Fibroblast of skin of back (primary cell): ENCODE measurements at places on chromosomes 11 and 22.

GRCh38 chr22:33299245-33299956, 241.2 kb upstream of the SYN3 start:
- no peak for DNase-seq

DNA sequence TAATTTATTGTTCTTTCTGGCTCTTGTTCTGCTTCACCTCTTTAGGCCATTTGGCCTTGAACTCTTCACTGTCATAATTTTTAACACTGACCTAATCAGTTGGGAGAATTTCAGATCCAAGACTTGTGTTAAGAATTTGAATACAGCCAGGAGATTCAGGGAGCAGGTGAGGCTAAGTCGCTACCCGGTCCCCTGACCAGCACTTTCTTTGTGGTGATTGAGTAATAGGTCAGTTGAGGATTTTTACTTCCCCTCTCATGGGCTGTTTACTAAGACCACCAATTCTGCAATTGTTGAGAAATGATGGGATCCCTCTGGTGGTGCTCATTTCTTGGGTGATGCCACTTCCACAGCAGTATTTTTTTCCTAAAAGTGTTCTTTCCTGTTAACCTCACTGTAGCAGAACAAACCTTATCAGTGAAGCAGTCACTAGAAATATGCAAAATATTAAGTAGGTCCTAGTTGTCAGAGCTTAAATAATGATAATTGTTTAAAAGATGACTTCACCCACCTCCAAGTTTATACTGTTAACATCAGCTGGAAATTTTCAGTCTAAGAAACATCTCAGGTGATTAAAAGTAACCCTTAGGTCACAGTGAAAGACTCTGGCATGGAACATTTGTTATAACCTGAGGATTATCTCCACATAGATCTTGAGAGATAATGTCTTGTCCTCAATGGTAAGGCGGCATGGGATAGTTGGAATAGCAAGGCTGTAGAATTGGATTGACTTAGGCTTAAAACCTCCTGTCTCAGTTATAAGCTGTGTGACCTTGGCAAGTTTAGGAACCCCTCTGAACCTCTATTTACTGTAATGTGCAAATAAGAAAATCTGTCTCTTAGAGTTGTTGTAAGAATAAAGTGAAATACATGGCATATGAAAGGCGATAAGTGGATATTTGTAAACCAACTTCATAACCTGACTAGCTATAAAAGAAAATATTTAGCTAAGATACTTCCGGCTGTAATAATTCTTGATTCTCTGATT, 41.3 kb downstream of the POLD3 start:
- no peak for DNase-seq

DNA sequence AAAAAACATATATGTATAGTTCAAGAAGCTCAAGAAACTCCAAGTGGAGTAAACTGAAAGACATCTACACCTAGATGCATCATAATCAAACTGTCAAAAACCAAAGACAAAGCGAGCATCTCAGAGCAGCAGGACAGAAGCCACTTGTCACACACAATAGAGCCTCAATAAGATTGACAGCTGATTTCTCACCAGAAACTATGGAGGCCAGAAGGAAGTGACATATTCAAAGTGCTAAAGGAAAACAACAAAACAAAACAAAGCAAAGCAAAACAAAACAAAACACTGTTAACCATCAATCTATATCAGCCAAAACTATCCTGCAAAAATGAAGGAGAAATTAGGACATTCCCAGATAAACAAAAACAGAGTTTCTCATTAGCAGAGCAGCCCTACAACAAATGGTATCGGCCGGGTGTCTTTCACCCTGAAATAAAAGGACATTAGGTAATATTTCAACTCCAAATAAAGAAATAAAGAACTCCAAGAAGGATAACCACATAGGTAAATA, 65.8 kb upstream of the SEPTIN5 start:
- no peak for DNase-seq

DNA sequence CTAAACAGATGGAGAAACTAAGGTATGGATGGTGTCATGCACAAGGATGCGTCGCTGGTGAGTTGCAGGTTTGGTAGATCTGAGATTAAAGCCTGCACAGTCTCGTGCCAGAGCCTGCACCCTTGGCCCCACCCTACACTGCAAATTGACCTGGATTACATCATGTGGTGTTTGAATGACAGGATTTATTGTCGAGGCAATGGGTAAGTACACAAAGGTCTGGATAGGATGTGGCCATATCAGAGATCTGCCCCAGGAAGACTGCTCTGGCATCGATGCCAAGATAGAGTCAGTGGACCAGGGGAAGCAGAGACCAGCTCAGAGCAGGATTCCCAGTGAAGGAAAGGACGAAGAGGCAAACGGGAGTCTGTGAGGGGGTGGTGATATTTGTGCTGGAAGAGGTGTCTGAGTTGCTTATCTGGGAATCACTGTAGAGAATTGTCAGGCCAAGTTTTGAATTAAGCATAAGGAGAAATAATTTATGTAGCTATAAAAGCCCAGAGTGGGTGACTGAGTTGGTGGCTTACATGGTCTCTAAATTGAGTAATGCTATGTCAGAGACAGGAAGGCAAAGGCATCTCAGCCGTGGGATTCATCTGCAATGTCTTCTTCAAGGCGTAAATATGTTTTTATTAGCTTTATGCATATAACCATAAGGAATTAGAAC, 499.6 kb upstream of the B3GAT1 start:
- DNase-seq = no peak

GRCh38 chr22:22400964-22401363, 107.6 kb downstream of the ZNF280B start:
- no peak for DNase-seq

- no peak for DNase-seq
Measured at GRCh38 chr11:19832086-19832750, 119.6 kb downstream of the NAV2 start.

DNA sequence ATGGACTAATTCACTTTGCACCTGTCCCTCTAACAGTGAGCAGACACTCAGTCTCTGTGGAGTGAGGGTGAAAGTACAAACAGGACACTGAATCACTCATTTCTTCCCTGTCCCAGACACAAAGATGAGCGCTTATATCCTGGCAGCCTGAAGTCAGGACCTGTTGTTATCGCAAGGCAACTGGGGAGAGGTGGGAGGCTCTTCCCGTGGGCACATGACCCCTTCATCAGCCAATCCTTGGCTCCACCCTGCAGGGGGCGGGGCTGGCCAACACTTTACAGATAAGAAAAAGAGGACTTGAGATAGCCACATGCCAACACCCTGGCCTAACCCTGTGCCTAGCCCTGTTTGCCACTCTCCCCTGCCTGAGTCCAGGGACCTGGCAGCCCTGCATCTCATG, 29.5 kb upstream of the TESMIN start:
- DNase-seq = no peak

DNA sequence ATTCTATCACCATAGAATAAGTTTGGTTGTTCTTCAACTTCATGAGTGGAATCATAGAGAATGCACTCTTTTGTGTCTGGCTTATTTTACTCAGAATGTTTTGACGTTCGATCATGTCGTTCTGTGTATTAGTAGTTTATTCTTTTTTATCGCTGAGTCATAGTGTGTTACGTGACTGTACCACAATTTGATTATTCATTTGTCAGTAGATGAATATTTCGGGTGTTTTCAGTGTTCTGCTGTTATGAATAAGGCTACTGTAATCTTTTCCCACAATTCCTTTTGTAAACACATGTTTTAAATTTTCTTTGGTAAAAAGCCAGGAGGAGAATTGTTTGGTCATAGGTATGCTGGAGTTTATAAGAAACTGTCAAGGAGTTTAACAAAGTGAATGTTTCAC, 279.9 kb upstream of the B3GAT1 start:
- DNase-seq = peak; percentile 57

DNA sequence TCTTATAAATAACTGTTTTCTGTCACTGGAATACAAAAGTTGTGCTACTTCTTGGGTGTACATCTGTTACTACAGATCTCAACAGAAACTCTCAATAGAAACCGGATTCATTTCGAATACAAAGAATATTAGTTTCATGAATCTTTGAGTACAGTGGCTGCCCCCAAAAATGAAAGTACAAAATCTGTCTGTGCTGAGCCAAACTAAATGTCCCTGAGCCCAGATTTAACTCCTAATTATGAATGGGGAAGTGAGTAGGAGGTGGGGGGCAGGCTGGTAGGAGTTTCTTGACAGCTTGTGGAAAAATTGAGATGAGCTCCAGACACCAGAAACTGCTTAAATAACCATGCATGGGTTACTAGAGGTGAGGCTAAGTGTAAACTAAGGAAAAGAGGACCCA, 41.6 kb downstream of the PITPNB start:
- no peak for DNase-seq

GRCh38 chr11:116740741-116741140, 32.0 kb downstream of the BUD13 start:
- no peak for DNase-seq

DNA sequence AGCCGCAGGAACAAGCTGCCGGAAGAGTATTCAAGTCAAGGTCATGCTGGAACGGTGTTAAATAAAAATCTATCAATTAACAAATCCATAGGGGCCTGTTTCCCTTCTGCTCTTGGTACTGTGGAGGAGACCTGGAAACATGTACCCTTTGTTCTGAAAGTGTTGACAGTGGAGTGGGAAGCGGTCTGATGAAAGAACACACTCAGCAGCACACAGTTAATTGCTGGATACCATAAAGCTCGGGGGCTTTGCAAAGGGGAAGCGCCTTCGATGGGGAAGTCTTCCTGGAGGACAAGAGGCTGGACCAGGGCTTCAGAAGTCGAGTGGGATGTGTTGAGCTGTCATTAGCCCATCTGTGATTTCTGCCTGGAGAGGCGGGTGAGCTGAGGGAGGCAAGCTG, 112.5 kb upstream of the CLPB start:
- DNase-seq = no peak

GRCh38 chr22:50112151-50113118, 22.6 kb downstream of the MOV10L1 start:
- peak; percentile 83 for DNase-seq

DNA sequence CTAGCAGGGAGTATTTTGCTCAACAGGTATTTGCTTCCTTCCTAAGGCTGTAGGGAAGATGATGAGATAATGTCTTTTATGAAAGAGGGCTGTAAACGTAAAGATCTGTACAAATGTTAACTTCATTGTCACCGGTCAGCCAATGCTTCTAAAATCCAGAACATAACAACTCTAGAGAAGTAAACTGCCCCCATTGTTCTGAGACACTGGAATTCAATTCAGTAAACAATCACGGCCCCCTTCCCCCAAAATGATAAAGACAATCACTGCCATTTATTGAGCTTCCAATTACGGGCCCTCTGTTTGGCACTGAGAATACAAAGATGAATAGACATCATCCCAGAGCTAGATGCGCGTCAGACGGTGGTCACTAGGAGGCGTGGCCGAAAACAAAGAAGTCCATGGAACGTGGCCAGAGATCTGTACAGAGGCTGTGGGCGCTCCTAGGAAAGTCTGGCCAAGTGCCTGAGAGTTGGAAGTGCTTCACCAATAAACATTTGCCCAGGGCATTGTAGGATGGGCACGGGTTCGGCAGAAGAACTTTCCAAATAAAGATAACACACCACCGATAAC, 576 bp downstream of the TMEM258 start:
- DNase-seq = peak; percentile 87

DNA sequence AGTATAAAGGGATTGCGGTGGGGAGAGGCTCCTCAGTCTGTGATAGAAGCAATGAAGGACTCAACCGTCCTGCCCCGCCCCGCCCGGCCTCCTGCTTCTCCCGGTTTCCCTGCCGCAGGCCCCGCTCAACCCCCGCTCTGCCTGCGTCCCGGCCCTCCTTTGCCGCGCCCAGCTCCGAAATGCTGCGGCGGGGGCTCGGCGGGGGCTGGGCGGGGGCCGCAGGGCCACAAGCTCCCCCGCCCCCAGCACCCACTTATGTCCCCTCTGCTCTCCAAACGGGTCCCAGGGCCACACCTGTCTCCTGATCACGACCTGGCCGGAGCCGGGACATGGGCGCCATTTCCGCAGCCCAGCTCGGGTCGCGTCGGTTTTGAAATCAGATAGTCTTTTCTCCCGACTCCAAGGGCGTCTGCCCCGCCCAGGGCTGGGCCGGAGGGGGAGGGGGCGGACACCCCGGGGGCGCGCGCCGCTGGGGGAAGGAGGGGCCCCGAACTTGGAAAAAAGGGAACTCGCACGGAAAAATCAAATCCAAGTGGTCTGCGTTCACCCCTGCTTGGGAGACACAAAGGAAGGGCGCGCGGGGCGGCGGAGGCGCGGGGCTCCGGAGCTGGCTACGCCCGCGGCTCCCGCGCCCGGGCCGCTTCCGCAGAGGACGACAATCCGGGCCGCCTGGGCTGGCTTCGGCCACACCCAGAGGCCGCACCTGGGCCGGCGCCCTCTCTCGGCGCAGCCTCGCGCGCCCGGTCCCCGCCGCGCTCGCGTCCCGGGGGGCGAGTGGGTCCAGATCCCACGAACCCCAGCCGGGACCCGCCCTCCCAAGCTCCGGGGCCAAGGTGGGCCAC, 70.6 kb upstream of the EP300 start:
- DNase-seq = peak; percentile 64

DNA sequence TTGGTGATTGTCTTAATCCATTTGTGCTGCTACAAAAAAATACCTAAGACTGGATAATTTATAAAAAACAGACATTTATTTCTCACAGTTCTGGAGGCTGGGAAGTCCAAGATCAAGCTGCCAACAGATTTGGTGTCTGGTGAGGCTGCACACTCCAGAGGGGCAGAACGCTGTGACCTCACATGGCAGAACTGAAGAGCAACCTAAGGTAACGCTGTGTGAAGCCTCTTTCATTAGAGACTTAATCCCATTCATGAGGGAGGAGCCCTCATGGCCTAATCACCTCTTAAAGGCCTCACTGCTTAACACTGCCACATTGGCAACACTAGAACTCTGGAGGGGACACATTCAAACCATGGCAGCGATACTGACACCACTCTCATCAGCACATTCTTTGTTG, 42.7 kb upstream of the BIRC3 start:
- DNase-seq = no peak

DNA sequence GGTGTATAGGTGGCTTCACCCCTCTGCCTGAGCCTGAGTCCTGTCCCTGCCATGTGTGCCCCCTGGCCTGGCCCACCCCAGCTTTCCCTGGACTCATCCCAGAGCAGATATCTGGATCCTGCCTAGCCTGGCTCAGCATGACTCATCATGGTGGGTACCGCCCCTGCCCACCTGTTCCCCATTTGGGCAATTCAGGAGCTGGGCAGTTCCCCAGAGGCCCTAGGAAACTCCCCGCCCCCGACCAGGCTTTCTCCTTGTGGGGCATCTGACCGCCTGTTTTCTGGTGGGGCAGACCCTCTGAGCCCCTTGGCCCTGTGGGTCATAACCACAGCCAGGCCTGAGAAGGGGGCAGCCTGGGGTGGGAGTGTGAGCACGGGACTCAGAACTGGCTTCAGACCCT, 4.4 kb downstream of the TSPO start:
- no peak for DNase-seq

DNA sequence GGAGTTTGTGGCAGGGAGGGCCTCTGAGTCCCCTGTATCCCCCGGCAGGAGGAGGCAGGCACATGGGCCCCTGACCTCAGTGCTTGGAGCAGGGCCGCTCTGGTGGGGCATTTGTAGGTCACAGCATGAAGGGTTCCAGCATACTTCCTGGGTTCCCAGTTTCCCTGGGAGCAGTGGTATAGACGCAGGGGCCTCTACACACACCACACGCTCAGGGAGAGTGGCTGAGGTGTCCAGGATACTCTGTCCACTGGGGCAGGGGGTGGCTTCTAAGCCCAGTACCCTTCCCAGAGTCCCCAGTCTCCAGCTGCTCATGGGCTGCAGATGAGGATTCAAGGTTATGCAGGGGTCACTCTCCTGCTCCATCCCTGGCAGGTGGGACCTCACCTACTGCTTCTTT, 6.1 kb downstream of the LSP1 start:
- DNase-seq = no peak
